Coronary artery (tissue), 2 donors: ENCODE measurements at places on chromosomes 12 and 14.

GRCh38 chr14:97393244-97393643, 596.1 kb downstream of the VRK1 start:
- DNase-seq, result no peak

DNA sequence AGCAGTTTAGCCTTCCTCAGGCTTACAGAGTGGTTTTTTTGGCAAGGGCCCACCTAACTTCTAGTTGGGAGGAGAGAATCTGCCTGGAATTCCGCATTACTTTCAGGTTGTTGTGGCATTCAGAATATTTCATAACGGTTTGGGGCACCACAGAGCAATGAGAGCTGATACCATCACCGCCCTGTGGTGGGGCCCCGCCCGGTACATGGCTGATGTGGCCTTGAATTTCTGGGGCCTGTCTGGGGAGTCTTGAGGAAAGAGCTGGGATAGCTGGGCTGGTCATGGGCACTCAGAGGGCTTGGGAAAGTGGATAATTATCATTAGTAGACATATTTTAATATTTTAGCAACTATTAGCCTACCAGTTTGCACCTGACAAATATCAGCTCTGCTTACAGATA, 4.2 kb downstream of the TESPA1 start:
- DNase-seq, result no peak

- DNase-seq, result no peak
These were observed 279.4 kb downstream of the CACNA1C start for GRCh38 chr12:2332236-2332635.

DNA sequence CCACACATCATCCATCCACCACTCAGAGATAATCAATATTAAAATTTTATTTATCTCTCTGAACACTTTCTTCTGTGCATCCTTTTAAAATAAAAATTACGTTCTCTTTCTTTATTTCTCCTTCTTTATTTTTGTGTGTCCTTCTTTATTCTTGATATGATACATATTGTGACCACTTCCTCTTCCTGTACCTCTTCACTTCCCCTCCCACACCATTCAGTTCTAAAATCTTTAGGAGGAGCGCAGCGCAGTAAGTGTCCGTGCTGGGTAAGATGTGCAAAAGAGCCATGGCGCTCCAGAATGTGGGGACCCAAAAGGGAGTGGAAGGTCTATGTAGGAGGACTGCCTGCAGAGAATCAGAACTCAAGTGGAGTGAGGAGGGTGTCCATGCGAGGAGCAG, 256.7 kb downstream of the ITPR2 start:
- no peak for DNase-seq

DNA sequence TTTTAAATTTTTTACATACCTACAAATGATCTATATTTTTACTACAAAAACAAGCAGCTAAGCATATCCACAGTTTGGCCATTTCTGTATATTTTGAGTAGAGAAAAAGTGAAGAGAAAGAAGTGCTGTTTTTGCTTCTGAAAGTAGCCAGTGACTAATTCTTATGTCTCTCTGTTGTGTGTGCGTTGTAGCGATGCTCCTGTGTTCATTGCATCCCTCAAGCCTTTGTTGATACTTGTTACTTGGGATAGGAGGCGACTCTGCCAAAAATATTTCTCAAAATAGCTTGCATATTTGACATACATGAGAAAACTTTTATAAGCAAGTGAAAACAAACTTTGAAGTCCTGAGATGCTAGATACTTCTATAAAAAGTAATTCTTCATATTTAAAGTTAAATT, 714.1 kb downstream of the FSCB start:
- no peak for DNase-seq
